ENCODE measurements at places on chromosomes 1 and 21. TPM values are rescaled to one million over a fixed set of nuclear protein-coding genes. Genes with fewer than 3 reads are reported as not detected.
A peak's percentile ranks its signal among the peaks of the same experiment; 100 is the strongest.

GRCh38 chr1:38370716-38371504, 324.3 kb upstream of the POU3F1 start:
- no peak for DNase-seq
- no peak overlapping the region for H3K27ac ChIP-seq
- H3K4me1 ChIP-seq: no peaks in the 10 kb centered on the region
- H3K4me3 ChIP-seq: no peak overlapping the region
- no peaks in the 10 kb centered on the region for H3K27me3 ChIP-seq

GRCh38 chr1:10911490-10912166, 100.8 kb upstream of the TARDBP start:
- H3K4me1 ChIP-seq: peaks cover 1% of the 10 kb centered on the region
- no peaks in the 10 kb centered on the region for H3K36me3 ChIP-seq
- no peak overlapping the region for H3K4me3 ChIP-seq
- H3K27me3 ChIP-seq: peaks cover 29% of the 10 kb centered on the region

DNA sequence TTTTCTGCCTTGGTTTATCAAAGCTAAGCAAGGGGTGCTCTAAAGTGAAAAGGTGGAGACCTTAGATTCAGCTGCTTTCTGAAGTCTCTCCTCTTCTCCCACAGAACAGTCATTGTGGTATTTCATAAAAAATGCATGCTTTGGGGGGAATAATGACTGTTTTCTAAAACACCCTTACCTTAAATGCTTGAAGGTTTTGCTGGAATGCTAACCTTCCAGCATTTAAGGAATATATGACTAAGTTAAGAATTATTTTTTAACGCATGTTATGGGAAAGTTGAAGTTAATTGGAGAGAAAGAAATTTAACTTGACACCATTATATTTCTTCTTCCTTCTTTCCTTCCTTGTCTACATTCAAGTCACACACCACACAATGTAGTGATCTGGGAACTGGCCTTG, 162.5 kb downstream of the ROR1 start:
- no peaks in the 10 kb centered on the region for H3K27me3 ChIP-seq
- DNase-seq: no peak
- no peak overlapping the region for H3K27ac ChIP-seq
- H3K4me3 ChIP-seq: no peak overlapping the region

GRCh38 chr1:72521659-72522058, 239.3 kb upstream of the NEGR1 start:
- no peak overlapping the region for H3K27ac ChIP-seq
- no peaks in the 10 kb centered on the region for H3K4me1 ChIP-seq
- no peak for DNase-seq
- no peaks in the 10 kb centered on the region for H3K27me3 ChIP-seq

GRCh38 chr1:167544447-167545093, 9.0 kb downstream of the CREG1 start:
- peaks cover 46% of the 10 kb centered on the region for H3K4me1 ChIP-seq
- DNase-seq: no peak
- H3K4me3 ChIP-seq: peak overlapping the region; percentile 1
- peak overlapping the region; percentile 1 for H3K27ac ChIP-seq
- no peaks in the 10 kb centered on the region for H3K36me3 ChIP-seq

- peaks cover 6% of the 10 kb centered on the region for H3K4me1 ChIP-seq
- H3K36me3 ChIP-seq: no peaks in the 10 kb centered on the region
- no peak overlapping the region for H3K27ac ChIP-seq
- H3K4me3 ChIP-seq: no peak overlapping the region
- H3K27me3 ChIP-seq: no peaks in the 10 kb centered on the region
Measured at GRCh38 chr1:223547316-223548114, 118.0 kb downstream of the CAPN8 start.

DNA sequence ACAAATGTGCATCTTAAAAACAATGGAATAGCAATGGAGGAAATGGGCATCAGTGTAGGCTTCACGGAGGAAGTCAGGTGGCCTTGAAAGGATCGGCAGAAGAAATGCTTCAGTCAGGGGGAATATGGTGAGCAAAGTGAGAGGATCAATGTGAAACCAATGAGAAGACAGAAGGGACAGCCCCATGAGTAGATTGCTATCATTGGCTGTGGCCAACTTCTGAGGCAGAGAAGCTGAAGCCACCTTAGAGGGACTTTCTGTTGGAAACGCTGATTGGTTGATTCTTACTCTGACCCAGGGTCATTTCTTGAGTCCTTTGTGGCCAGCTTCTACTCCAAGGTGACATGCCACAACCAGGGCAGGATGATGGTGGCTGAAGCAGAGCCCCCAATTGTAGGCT, 130.7 kb upstream of the ZNF648 start:
- no peak overlapping the region for H3K27ac ChIP-seq
- H3K4me3 ChIP-seq: no peak overlapping the region
- peak; percentile 10 for DNase-seq
- H3K4me1 ChIP-seq: peaks cover 26% of the 10 kb centered on the region
- peaks cover 29% of the 10 kb centered on the region for H3K27me3 ChIP-seq

DNA sequence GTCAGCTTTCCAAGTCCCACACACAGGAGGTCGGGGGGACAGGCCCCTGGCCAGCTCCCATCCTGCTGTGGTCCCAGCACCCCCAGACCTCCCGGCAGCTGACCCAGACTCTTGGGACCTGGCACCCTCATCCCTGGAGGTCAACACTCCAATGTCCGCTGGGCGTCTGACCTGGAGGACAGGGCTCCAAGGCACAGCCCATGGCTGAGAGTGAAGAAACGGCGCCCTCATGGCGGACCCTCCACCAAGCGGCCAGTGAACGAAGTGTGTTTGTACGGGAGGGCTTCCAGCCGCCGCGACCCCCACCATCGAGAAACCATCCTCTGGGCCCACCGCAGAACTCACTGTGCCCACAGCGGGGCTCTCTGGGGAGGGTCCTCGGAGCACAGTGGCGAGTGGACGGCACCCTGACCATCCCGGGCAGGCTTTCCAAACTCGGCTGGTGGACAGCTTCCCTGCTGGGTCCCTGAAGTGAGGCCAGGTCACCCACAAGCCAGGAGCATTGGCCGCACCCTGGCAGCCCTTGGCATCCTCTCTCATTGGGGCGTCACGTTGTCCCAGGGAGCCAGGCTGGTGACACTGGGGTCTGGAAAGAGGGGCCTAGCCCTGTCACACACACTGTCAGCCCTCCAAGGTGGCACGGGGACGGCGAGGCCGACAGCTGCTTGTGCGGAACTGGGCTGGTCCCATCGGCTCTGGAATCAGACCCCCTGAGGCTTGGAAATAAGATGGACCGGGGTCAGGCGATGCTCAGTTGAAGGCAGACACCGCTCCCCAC, 47.8 kb upstream of the COL6A2 start:
- no peak for DNase-seq
- H3K27ac ChIP-seq: no peak overlapping the region
- peaks cover 6% of the 10 kb centered on the region for H3K27me3 ChIP-seq
- peaks cover 14% of the 10 kb centered on the region for H3K4me1 ChIP-seq
- H3K36me3 ChIP-seq: no peaks in the 10 kb centered on the region

DNA sequence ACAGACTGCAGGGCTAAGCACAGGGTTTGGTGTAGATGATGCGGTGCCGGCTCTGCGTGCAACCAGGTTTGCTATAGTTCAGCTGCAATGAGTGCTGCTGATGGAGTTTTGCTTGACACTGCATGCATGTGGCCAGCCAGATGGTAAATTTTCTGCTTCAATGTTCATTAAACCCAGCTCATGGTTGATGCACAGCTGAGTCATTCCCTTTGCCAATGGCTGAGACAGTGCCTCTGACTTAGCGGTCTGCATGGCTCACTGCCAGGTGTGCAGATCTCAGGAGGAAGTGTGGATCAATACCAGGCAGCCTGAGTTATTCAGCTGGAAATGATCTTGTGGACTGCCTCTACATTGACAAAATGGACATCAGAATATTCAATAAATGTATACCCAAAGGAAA, 172.7 kb upstream of the ZP4 start:
- H3K4me3 ChIP-seq: no peak overlapping the region
- no peak overlapping the region for H3K27ac ChIP-seq
- no peak for DNase-seq
- H3K27me3 ChIP-seq: no peaks in the 10 kb centered on the region
- no peaks in the 10 kb centered on the region for H3K36me3 ChIP-seq

GRCh38 chr1:51442198-51442597, 76.9 kb downstream of the EPS15 start:
- no peaks in the 10 kb centered on the region for H3K27me3 ChIP-seq
- peaks cover 47% of the 10 kb centered on the region for H3K4me1 ChIP-seq
- no peak for DNase-seq
- peak overlapping the region; percentile 55 for H3K27ac ChIP-seq

DNA sequence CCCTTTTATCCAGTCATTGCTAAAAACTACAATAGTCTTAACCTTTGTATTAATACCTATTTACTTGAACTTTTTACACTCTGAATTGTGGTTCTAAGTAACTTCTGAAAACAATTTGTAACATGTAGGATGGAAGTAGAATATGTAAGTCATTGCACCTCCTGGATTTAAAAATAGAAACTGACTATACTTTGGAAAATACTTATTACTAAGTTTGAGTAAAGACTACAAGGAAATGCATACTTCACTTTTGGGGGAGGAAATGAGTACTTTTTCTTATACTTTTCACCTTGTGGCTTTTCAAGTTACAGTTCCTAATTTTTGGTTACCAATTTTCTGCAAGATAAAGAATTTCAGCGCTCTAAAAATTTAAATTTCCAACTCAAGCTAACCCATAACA, 8.7 kb downstream of the RGS18 start:
- DNase-seq: no peak
- H3K4me3 ChIP-seq: no peak overlapping the region
- H3K27ac ChIP-seq: no peak overlapping the region
- H3K36me3 ChIP-seq: no peaks in the 10 kb centered on the region
- no peaks in the 10 kb centered on the region for H3K27me3 ChIP-seq
- no peaks in the 10 kb centered on the region for H3K4me1 ChIP-seq

GRCh38 chr1:240413732-240414131, 198.2 kb downstream of the GREM2 start:
- no peaks in the 10 kb centered on the region for H3K36me3 ChIP-seq
- H3K27ac ChIP-seq: no peak overlapping the region
- H3K4me3 ChIP-seq: no peak overlapping the region
- no peaks in the 10 kb centered on the region for H3K4me1 ChIP-seq

GRCh38 chr1:205317311-205317917, 4.1 kb downstream of the NUAK2 start:
- no peaks in the 10 kb centered on the region for H3K27me3 ChIP-seq
- no peak for DNase-seq
- peak overlapping the region; percentile 54 for H3K27ac ChIP-seq
- H3K4me1 ChIP-seq: peaks cover 87% of the 10 kb centered on the region
- peaks cover 4% of the 10 kb centered on the region for H3K36me3 ChIP-seq

GRCh38 chr1:24021403-24022266, 41.5 kb upstream of the SRSF10 start:
- H3K27me3 ChIP-seq: no peaks in the 10 kb centered on the region
- H3K4me3 ChIP-seq: no peak overlapping the region
- no peaks in the 10 kb centered on the region for H3K36me3 ChIP-seq
- no peak overlapping the region for H3K27ac ChIP-seq

DNA sequence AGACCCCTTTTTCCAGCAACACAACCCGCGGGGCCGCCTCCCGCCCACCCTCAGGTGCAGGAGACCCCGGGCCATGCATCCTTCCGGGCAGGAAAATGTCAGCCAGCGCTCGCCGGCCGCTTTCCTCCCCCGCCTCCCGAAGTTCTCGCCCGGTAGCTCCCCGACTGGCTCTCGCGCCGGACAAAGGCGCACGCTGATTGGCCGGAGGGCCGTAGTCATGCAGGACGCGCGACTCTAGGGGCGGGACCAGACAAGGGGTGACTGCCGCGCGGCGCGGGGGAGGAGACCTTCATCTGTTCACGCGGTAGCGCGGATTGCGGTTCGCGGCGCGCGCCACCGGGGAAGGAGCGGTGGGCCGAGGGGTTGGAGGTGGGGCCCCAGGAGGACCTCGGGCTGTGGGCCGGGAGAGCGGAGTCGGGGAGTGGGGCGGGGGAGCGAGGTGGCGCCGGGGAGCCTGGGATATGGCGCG, at the start of gene FLVCR1:
TSS of gene FLVCR1 (plus strand) at position 284 of the 469 bp plus-strand sequence. CDS start at position 462, 178 bp downstream.
- no peak within 1 kb of the TSS for H3K4me3 ChIP-seq
- no peaks in the 10 kb centered on the region for H3K27me3 ChIP-seq
- H3K4me1 ChIP-seq: peaks cover 33% of the 10 kb centered on the region
- H3K27ac ChIP-seq: peak within 1 kb of the TSS; percentile 54
- peak; percentile 96 for DNase-seq

DNA sequence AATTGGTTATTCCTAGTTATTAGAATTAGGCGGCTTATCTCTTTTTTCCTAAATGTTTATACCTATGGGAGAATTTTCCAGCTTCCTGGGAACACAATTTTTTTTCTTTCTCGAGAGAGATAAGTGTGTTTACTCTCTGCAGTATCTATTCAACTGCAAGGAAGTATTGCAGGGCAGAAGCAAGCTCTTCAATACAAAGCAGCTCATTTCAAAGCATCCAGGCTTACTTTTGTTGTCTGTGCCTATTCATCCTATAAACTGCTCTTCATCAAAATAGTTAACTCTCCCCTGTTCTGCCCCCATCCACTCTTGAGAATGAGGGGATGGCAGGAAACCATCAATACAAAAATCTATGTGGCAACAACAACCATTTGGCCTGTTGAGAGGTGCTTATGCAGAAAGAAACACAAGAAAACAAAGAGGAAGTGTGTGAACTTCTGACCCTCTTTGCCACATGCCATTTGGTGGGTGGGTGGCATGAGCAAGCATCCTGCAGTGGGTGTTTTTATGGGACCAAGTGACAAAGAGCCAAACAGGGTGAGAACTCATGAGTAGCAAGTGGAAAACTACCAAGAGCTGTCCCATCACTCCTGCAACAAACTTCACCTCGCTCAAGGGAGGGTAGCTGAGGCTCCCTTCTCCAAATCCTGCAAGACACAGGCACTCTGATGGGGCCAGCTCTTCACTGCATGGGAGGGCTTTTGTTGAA, 50.6 kb upstream of the MRPS6 start:
- H3K4me3 ChIP-seq: no peak overlapping the region
- H3K27me3 ChIP-seq: no peaks in the 10 kb centered on the region
- DNase-seq: peak; percentile 57
- no peak overlapping the region for H3K27ac ChIP-seq
- H3K4me1 ChIP-seq: peaks cover 27% of the 10 kb centered on the region
- no peaks in the 10 kb centered on the region for H3K36me3 ChIP-seq

GRCh38 chr1:205354259-205355074, 2.3 kb downstream of the KLHDC8A start:
- peaks cover 28% of the 10 kb centered on the region for H3K27me3 ChIP-seq
- no peak overlapping the region for H3K27ac ChIP-seq
- no peaks in the 10 kb centered on the region for H3K4me1 ChIP-seq
- H3K36me3 ChIP-seq: no peaks in the 10 kb centered on the region
- DNase-seq: peak; percentile 60

DNA sequence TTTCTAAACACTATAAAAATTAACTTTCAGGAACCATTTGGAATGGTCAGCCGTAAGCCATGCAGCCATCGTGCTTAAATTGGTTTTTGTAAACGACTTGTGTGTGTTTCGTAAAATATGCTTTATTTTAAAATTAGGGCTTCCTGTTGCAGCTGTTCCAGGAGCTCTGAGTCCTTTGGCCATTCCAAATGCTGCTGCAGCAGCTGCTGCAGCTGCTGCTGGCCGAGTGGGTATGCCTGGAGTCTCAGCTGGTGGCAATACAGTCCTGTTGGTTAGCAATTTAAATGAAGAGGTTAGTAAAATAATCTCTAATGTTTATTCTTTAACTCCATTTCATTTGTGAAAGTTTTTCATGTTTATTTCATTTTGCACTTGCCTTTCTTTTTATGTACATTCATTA, 83.1 kb downstream of the PTBP2 start:
- no peak overlapping the region for H3K27ac ChIP-seq
- no peak for DNase-seq
- H3K27me3 ChIP-seq: no peaks in the 10 kb centered on the region
- H3K4me1 ChIP-seq: no peaks in the 10 kb centered on the region
- H3K4me3 ChIP-seq: no peak overlapping the region

The MANEAL gene
- total RNA-seq: 1.9 TPM

The KIF17 gene
- not detected for total RNA-seq

The IVL gene
- not detected for total RNA-seq

The NGF gene
- not detected for total RNA-seq

The C1QC gene
- not detected for total RNA-seq

The TNFRSF9 gene
- total RNA-seq: 86.2 TPM

The KIF1B gene
- 12.5 TPM for total RNA-seq

The FAM131C gene
- 0.86 TPM for total RNA-seq

All from activated T-cell treated with anti-CD3 and anti-CD28 coated beads, Interleukin-2, amount 50 U/mL, for 72 hours (primary cell).